Right kidney (tissue), 9 donors: ENCODE measurements at places on chromosomes 12 and 14.

DNA sequence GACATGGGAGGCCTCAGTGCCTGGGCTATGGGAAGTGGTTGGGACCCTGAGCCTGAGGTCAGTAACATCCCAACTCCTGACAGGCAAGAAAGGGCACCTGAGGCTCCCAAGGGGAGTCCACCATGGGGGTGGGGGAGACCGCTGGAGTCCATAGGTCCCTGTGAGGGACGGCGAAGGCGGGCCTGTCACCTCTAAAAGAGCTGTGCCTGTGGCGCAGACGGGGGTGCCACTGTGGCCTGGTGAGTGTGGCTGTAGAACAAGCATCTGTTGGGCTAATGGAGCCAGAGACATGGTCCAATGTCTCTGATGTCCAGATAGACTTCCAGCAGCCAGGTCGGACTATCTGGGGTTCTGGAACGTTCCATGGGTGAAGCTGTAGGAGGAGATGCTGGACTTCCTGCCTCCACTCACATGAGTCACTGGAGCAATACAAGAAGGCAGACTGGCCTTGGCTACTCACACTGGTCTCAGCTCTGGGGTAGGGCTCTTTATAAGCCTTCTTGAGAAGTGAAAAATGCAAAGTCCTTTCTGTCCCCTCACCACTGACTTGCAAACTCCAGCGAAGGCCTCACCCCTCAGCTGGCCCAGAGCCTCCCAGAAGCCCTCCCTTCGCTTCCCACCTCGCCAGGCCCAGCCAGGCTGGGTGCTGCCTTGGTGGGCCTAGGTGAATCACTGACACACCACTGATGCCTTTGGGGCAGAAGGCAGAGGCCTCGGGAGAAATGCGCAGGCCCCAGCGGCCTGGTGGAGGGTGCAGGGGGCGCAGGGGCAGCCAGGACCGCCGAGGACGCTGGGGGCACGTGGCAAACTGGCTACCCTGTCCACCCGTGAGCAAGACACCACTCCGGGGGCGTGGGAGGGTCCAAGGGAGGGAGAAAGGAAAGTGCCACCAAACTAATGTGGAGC is 1.1 kb upstream of the TRAF3 start:
- peak; percentile 67 for DNase-seq

DNA sequence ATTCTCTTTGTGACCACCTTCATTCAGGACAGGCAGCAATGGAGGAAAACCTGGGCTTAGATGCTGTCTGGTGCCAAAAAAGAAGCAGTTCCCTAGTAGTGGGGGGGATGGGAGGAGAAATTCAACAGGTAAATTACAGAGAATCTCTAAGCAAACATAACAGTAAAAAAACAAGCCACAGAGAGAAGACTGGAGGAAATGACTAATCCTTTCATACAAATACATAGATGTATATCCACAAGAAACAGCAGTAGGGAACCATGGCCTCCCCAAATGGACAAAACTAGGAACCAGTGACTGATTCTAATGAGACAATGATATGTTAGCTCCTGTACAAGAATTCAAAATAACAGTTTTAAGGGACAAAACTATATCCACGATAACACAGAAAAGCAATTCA is 513.0 kb downstream of the NAV3 start:
- no peak for DNase-seq

DNA sequence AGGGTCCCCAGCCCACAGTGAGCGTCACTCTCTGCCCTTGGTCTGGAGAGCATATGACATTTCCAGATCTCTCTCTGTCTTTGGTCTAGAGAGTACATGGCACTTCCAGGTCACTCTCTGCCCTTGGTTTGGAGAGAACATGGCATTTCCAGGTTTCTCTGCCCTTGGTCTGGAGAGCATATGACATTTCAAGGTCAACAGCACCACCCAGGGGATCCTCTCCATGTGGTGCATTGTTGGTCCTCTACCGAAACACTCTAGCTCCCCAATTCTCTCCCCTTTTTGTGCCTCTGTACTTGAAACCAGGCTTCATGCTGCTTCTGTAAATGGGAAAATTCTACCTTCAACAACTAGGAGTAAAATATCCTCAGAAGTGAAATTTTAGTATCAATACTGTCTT is 399.4 kb downstream of the NELL2 start:
- no peak for DNase-seq

GRCh38 chr12:32470936-32471470 is 71.6 kb downstream of the FGD4 start:
- no peak for DNase-seq

- DNase-seq, result no peak
These were observed 184.3 kb downstream of the CCDC91 start for GRCh38 chr12:28374556-28374955.

- no peak for DNase-seq
These were observed 3.2 kb upstream of the CLEC9A start for GRCh38 chr12:10027311-10027710.

DNA sequence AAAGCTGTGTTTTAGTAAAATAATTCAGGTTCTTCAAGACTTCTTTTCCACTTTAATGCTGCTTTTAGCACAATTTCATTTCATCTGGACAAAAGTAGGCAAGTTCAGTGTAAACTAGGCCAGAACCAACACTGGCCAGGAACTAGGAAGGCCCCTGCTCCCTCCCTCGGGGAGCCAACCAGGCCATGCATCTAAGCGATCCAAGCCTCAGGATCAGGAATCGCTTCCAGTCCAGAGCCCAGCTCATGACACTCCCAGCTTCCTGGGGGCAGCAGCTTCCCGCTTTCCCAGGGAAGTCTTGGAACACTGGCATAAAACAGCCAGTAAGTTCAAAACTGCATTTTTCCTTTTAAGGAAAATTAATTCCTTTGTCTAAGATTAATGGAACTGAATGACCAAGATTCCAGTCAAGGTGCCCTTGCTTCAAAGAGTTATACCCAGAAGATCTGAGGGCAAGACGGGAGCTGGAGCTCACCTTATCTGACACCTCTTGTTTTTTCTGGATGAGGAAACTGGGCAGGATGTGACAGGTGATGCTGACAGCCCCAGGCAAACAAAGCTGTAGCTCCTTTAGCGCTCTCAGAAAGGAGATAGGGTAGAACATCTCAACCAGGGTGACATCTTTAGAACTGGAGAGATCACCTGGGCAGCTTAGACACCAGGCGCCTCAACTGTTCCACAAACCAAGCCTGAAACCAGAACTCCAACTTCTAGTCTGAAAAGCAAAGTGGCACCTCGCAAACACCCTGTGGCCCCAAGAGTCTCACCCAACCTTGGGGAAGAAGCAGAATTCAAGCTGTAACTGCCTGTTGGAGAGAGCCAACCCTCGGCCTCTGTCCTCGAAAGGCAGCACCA is 61.4 kb upstream of the PNMA1 start:
- no peak for DNase-seq

DNA sequence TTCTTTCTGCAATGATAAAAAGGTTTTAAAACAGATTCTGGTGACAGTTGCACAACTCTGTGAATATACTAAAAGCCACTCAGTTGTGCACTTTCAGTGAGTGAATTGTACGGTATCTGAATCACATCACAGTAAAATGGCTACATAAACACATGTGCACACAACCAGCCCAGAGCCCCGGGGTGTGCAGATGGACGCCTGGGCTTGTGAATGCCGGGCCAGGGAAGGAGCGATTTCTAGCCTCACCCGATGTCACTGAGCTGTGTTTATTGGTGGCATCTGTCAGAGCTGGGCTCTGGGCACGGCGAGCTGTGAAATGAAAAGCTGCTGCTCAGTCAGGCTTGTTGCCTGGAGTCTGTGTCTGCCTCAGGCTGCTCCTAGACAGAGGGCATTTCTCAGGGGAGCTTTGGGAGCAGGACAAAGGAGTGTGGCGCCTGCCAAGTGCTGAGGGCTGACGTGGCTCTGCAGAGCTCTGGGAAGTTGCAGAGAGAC is 25.9 kb downstream of the RHOF start:
- DNase-seq, result peak; percentile 56

- no peak for DNase-seq
These were observed 68.4 kb upstream of the DLK1 start for GRCh38 chr14:100658181-100658886.

- DNase-seq, result no peak
These were observed 18.7 kb downstream of the NOS1 start for GRCh38 chr12:117342682-117343081.

DNA sequence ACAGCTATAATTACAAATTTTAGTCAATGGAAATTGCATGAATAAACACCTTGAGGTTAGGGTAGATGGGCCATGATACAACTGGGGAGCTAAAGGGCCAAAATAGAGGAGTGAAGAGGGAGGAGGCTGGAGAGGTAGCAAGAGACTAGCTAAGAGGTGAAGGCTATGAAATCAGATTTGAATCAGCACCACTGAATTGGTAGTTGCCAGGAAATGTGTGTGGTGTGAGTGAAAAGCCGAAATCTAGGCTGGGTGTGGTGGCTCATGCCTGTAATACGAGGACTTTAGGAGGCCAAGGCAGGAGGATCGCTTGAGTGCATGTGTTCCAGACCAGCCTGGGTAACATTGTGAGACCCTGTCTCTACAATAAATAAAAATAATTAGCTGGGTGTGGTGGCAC is 22.7 kb downstream of the YY1 start:
- DNase-seq, result no peak

GRCh38 chr12:109752117-109753053 is 38.8 kb downstream of the FAM222A start:
- DNase-seq, result no peak

DNA sequence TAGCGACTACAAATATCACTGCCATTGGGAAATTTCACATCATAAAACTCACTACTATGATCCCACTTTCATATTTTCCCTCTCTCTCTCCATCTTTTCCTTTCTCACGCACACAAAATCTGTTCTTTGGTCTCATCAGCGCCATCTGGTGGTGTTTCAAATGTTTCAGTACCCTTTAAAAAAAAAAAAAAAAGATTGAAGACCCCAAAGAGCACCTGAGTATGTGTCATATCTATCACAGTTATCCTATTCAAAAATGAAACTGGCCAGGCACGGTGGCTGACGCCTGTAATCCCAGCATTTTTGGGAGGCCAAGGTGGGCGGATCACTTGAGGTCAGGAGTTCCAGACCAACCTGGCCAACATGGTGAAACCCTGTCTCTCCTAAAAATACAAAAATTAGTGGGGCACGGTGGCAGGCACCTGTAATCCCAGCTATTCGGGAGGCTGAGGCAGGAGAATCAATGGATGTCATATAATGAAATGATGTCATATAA is 72.4 kb downstream of the TTC9 start:
- peak; percentile 44 for DNase-seq

GRCh38 chr14:30267141-30267540 is 291.8 kb upstream of the G2E3 start:
- DNase-seq, result no peak

DNA sequence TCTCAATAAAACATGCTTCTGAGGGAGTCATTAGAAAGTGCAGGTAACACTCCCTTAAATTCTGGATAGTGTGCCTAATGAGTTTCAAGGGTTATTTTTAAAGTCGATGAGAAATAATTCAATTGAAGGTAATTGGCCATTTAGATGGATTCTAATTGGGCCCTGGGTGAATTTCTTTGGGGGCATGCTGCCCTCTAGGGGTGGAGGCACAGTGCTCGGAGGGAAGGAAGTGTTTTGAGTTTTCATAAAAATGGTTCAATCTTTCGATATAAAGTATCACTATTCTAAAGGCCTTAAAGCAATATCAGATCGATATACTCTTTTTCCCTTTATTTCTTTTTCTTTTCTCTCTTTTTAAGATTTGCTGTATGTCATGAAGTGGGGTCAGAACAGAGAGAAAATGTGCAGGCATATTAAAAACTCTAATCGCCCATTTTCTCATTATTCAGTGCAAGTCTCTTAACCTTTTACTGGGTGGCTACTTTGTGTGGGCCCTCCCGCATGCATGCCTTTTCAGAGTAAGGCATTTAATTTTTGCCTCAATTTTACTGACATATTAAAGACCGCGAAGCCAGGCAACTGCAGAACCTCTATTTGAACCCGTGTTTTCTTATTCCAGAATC is 25.5 kb downstream of the NKX2-8 start:
- no peak for DNase-seq

GRCh38 chr12:68406134-68406576 is 74.0 kb upstream of the MDM1 start:
- peak; percentile 41 for DNase-seq

GRCh38 chr14:36820901-36821300 is 159.2 kb downstream of the PAX9 start:
- DNase-seq, result no peak

DNA sequence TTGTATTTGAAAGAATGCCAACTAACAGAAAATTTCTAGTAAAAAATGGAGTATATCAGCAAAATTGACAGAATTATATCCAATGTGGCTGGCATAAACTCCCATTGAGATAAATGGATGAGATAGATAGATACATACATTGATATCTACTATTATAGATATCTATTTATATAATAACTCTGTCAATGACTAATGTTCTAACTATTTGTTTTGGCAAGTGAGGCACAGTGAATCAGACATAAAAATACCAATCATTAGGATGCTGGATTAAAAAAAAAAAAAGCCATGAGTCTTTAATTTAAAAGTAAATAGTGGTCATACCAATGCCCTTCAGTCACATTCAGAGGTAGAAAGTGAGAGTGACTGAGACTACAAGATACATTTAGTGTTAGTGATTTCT is 33.7 kb upstream of the GLIPR1 start:
- DNase-seq, result no peak

DNA sequence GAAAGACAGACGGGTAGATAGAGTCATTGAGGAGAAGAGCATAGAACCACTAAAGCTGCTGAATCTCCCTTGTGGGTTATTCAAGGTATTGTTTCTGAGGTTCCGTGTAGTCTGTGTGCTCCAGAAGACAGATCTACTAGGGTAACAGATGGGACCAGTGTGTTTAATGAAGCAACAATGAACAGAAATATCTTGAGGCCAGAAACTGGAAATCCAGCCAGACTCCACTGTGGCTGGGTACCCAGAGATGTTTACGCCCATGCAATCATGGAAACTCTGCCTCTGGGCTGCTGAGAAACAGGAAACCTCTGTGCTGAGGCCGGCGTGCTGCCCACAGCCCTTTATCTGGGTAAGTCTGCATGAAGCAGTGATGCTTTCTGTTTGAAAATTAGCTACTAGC is 8.3 kb downstream of the PROX2 start:
- no peak for DNase-seq

GRCh38 chr12:77553976-77554619 is 276.6 kb upstream of the NAV3 start:
- no peak for DNase-seq

DNA sequence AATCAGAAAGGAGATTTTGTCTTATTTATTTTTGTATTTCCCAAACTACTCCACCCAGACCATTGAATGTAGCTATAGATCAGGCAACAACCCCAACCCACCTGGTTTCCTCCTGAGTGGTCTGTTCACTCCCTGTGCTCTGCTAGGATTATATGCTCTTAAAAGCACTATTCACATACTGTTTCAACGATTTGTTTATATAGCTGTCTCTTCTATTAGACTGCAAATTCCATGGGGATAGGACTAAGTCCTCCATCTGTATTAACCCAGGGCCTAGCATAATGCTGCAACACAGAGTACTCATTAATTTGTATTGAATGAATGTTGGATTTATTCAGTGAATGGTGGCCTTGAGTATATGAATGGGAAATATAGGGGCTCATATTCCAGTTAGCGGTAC is 307.6 kb downstream of the RAD51B start:
- no peak for DNase-seq
